COR-L47 (cell line): ENCODE measurements at places on chromosomes 16 and 17.

DNA sequence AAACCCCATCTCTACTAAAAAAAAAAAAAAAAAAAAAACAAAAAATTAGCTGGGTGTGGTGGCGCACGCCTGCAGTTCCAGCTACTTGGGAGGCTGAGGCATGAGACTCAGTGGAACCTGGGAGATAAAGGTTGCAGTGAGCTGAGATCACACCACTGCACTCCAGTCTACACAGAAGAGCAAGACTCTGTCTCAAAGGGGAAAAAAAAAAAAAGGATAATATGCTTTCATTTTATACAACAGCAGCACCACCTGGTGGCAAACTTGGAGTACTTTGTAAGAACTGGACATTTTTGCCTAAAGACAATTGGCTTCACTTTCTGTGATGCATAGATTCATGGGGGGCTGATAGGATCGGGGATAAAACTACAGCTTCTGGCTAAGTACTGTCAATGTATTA, 8.5 kb downstream of the CHTF8 start:
- DNase-seq: peak; percentile 63

- no peak for DNase-seq
Measured at GRCh38 chr17:43891851-43892646, 15.3 kb downstream of the MPP2 start.

- DNase-seq: no peak
Measured at GRCh38 chr16:3602320-3602653, 9.1 kb downstream of the SLX4 start.

- no peak for DNase-seq
Measured at GRCh38 chr16:14505846-14506245, 124.2 kb downstream of the PARN start.

GRCh38 chr16:73064212-73064993, 16.5 kb upstream of the ZFHX3 start:
- no peak for DNase-seq

GRCh38 chr17:64423881-64424280, 25.0 kb upstream of the MILR1 start:
- no peak for DNase-seq

GRCh38 chr17:2784864-2785263, 11.4 kb upstream of the RAP1GAP2 start:
- no peak for DNase-seq

- no peak for DNase-seq
Measured at GRCh38 chr17:77210331-77210730, 69.6 kb downstream of the SEC14L1 start.

DNA sequence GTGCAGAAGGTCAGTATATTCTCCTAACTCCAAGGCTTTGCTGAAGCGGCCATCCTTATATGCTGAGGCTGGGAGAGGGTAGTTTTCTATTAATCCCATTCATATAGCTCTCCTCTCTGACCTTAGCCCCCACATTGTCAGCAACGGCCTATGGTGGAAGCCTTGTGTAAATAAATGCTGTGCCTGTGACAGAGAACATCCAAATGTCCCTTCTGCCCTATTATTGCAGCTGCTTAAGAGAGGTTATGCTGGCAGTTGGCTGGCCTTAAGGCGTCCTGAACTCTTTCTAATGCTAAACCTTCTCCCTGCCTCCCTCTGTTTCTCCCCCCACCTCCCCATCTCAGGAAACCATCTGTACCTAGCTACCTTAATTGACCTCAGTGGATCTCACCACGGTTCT, 53.6 kb downstream of the ARHGAP44 start:
- no peak for DNase-seq

GRCh38 chr16:8053437-8053836, 536.9 kb downstream of the TMEM114 start:
- DNase-seq: no peak

- no peak for DNase-seq
Measured at GRCh38 chr17:18968345-18968744, 16.4 kb downstream of the SLC5A10 start.

DNA sequence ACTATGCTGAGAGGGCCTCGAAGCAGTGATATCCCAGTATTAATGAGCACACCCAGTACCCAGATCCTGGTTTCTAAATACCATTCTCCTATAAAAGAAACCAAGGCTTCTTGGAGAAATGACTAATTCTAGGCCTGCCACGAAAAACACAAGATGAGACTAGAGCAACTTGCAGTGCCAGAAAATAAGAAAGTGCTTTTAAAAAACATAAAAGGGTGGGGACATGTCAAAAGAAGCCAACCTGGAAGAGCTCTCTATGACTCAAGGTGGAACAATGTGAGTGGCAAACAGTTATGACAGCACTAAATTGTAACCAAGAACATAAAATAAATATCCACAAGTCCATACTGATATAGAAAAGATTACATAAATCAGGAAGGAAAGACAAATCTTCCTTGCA, 153.2 kb upstream of the KCNJ18 start:
- no peak for DNase-seq

DNA sequence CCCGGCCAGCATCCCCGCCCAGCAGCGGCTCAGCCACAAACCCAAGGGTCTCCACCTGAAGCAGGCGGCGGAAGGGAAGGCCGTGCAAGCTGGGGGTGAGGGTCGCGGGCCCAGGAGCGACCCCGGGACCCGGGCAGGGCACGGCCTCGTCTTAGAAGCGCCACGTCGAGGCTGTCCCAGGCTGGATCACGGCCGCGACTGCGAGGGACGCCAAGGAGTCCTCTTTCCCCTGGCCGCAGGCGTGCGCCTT, 538 bp upstream of the CCNF start:
- DNase-seq: no peak

DNA sequence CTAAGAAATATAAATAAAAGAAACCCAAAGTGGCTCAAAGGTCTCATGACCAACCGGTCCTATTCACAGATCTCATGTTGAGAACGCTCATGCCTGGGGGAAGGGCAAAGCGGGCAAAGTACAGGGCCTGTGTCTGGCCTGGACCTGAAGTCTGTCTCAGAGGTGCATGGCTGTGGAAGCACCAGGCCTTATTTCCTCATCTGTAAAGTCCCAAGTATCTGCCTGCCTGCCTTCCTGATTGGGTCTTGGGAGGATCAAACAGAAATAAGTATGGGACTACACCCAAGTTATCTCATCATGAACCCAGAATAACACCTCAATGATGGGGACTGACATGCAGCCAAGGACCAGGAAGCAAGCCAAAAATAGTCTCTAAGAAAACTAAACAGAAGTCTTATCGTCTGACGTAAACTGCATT, 14.2 kb downstream of the AXIN2 start:
- no peak for DNase-seq

DNA sequence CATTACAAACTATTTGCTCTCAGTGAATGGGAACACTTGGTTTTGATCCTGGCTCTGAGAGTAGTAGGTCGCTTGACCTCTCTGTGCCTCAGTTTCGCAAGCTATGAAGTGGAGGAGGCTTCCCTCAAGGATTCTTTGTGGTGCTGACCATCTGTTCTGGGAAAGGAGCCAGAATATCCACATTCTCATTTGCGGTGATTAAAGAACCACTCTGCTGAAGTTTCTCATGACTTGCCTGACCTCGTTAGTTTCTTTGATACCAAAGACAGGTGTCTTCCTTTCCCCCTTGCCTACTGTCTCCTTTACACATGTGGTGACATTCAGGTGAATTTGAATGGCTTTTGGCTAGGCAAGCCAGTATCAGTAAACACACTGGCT, 116.0 kb downstream of the SNX29 start:
- DNase-seq: no peak

- DNase-seq: no peak
Measured at GRCh38 chr17:31780483-31780882, 78.6 kb downstream of the COPRS start.

- DNase-seq: no peak
Measured at GRCh38 chr17:51263006-51263405, 2.7 kb downstream of the UTP18 start.
